Fibroblast of pulmonary artery (primary cell): ENCODE measurements at places on chromosomes 5 and 9.

DNA sequence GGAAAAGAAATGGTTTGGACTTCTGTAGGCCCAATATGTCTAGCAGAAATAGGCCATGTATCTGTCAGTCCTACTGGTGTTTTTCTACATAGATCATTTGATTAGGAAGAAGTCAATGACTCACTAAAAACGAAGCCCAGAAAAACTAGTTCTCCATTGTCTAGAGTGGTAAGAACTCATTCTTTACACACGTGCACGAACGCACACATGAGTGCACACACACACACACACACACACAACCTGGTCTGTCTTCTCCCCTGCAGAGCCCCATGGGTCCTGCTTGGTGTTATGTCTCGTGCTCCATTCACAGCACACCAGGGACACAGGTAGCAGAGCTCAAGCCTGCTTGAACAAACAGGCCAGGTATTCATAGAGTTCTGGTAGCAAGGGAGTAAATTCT lies 14.9 kb upstream of the FCN1 start:
- no peak for DNase-seq

- no peak for DNase-seq
These were observed 1154.8 kb upstream of the CDH18 start for GRCh38 chr5:21142791-21143190.

DNA sequence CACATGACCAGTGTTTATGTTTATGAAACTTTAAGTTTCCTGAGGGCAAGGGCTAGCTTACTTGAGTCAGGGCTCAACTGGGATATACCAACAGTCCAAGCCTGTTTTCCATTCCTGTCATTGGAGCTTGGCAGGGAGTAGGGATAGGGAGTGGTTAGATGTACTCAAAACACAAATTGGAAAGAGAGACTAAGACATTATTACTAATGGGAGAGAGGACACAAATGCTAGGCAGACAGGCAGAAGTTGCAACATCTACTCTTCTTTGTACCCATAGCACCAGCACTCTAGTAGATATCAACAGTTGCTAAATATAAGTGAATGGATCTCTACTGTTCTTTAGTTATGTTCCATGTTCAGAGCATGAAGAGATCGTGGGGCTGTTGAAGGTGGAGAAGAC lies 62.8 kb downstream of the NPR3 start:
- no peak for DNase-seq

DNA sequence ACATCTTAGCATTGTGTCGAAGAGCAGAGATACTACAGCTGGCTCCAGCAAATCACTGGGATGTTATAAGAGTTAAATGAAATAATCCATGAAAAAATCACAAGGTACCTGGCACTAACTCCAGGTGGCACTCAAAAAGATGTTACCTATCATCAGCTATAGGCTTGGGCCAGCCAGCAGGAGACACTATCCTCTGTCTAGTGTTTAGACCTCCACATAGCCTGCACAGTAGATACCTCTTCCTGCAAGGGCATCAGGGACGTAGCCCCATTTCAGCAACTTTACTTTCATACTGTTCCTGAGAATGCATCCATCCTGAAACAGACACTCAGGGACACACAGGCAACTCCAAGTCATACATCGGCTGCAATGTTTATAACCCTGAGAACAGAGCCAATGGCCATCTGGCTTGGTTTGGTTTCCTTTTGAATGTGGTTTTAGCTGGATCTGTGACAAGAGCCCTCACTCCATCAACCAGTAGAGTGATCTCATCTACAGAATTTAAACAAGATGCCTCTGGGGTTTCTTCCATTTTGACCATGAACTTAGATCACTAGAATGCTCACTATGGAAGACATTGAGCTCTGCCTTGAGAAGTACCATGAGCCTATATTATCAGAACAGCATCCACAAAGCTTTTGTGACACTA lies 69.9 kb downstream of the TLE1 start:
- DNase-seq: peak; percentile 36

GRCh38 chr9:68562461-68562860 lies 21.8 kb upstream of the TMEM252 start:
- no peak for DNase-seq

- no peak for DNase-seq
These were observed 813.5 kb downstream of the TLE4 start for GRCh38 chr9:80385246-80385645.

DNA sequence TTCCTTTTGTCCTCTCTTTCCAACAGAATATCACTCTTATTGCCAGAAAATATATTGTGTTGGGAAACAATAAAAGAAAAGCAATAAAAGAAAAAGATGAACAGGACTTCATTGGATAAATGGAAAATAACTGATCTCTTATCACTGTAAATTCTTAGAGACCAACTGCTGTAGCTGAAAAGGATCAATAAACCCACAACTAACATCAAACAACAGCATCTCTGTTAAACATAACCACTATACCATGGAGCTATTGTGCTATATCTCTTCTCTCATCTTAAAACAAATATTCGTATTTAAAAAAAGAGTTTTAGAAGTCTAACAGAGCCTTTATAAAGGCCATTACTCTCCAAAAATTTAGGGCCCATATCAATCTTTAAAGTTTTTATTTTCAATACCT lies 502.4 kb downstream of the TMEM232 start:
- DNase-seq: no peak

GRCh38 chr9:9792144-9792857 lies 820.5 kb downstream of the PTPRD start:
- no peak for DNase-seq

- DNase-seq: no peak
These were observed 81.7 kb downstream of the DCP2 start for GRCh38 chr5:113058269-113058668.

DNA sequence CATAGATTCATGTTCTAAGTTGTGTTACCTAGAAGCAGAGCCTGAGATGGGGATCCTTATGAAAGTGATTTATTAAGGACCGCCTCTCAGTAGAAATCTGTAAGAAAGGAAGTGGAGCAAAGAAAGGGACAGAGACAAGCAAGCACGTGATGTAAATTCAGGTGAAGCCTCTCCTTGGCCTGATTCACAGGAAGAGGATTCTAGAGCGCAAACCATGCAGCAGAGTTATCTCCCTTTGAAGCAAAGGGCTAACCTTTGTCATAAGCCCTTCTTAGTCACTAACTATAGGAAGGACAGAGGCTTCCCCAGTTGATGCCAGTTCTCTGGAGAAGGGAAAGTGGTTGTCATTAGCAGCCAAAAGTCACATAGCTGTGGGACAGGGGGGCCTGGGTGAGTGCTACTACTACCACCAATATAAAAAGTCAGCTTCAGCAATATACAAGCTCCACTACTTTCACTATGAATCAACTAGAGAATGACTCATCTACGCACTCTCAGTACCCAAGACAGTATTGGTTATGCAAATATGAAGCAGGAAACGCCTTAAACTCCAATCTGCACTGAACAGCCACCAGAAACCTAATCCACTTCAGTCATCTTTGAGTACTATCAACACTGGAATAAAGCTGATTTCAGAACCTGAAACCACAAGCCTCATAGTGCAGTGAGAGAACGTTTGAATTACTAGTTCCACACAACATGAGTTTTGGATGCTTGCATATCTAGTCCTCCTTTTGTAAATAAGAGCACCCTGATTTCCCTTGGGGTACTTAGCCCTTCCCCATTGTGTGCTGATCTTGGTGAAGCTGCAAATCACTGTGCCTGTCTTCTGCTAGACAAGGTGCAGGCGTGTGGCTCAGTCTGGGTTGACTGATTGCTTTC lies 162.7 kb downstream of the ZNF608 start:
- DNase-seq: peak; percentile 65

GRCh38 chr5:158953929-158954534 lies 145.7 kb downstream of the EBF1 start:
- no peak for DNase-seq

GRCh38 chr9:1495282-1496030 lies 445.3 kb downstream of the DMRT2 start:
- DNase-seq: no peak

DNA sequence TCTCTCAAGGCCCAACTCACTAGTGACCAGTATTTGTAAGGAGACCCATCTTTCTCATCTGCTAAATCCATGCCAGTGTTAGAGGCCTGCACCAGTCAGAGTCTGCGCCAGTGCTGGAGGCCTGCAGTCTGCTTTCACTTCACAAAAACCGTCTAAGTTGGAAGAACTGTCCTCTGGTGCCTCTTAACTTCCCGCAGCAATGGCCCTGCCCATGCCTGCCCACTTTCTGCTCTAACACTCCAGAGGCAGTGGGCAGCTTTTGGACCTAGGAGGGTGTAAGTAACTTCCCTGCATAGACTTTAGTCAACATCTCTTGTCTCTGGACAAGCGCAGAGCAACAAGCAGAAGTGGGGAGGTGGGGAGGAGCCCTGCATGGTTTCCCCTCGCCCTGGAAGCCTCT lies 152.9 kb downstream of the AUH start:
- no peak for DNase-seq

DNA sequence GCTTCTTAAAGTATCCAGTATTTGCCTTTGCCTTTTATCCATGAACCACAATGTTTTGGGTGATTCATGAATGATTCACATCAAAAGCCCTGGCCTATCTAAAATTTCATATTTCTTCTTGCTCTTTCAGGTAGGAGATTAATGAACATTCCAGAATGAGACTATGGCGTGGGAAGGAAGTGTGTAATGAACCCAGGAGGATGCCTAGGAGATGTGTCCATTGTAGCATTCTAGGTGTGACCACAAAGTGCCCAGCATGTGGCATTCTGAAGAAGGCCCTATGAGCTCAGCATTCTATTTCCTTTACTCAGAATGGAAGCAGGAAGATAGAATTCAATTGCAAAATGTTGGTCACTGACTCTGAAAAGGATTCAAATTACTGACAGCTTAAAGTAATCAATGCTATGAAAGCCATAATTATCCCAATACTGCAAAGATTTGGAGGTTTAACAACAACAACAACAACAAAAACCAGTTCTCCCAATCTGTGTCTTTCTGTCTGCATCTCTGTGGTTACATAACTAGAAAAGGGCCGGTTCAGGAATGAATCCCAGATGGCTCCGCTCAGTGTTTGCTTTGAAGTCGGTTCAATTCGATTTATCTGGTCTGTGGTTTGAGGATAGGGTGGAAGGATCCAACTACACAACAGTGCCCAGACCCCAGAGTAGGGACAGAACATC lies 126.7 kb downstream of the FOXD1 start:
- peak; percentile 65 for DNase-seq

GRCh38 chr9:89740722-89741121 lies 135.9 kb downstream of the GADD45G start:
- no peak for DNase-seq

DNA sequence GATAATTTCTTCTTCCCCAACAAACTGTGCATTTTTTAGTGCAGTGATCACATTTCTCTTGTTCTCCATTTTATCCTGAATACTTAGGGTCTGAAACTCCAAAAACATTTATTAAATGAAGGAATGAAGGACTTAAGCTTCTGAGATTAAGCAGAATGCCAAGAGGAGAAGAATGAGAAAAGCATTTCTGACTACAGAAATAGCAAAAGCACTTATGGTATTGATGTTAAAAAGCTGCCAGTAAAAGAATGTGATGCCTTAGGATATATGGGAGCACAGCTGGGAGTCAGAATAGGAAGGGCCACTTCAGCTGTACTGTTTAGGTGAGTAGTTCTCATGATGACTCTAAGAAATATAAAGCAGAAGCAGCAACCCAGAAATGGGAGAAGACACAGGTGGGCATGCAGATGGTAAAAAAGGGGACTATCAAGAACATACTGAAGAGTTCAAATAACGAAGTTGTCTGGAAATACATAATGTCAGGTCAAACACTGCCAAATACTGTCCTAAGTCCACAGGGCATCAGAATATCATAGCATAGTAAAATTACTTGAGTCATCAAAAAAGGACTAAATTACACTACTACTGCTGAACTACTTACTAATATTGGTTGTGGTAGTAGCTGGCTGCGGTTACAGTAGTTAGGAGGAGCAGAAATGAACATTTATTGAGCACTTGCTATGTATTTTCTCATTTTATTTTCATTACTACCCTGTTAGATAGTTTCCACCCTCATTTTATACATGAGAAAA lies 132.7 kb downstream of the MAPKAP1 start:
- no peak for DNase-seq

- DNase-seq: peak; percentile 93
These were observed 15.7 kb downstream of the TMEM8B start for GRCh38 chr9:35844628-35845270.

DNA sequence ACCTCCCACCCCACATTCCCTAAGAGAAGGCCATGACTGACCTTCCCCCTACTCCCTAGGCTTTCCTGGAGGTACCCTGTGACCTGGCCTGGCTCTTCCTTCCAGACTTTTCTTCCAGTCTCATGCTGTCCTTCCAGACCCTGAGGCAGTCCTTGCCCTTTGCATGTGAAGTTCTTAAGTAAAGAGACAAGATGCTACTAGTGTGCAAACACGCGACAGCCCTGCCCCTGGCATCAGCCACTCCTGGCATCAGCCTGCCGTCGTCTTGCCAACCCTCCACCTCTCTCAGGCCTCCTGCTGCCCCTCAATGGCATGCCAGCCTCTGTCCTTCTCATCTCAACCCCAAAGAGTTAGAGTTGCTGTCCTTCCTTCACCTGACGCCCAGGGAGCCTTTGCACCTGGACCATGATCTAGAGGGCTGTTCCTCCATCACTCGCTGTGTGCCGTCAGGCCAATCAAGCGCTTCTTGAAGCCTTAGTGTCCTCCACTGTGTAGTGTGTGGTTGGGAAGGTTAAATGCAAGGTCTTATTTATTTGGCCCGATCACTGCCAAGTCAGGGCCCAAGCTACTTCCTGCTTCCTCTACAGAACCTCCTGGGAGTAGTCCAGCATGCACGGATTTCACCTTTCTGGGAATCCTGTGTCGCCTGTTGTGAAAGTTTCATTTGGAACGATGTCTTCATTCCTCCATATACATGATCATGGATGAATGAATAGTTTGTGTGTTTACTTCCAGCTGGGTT lies 61.9 kb downstream of the WWC1 start:
- peak; percentile 27 for DNase-seq

GRCh38 chr5:178683783-178684182 lies 46.7 kb downstream of the ZNF354A start:
- DNase-seq: no peak

GRCh38 chr9:94441796-94442195 lies 113.1 kb upstream of the PCAT7 start:
- no peak for DNase-seq

DNA sequence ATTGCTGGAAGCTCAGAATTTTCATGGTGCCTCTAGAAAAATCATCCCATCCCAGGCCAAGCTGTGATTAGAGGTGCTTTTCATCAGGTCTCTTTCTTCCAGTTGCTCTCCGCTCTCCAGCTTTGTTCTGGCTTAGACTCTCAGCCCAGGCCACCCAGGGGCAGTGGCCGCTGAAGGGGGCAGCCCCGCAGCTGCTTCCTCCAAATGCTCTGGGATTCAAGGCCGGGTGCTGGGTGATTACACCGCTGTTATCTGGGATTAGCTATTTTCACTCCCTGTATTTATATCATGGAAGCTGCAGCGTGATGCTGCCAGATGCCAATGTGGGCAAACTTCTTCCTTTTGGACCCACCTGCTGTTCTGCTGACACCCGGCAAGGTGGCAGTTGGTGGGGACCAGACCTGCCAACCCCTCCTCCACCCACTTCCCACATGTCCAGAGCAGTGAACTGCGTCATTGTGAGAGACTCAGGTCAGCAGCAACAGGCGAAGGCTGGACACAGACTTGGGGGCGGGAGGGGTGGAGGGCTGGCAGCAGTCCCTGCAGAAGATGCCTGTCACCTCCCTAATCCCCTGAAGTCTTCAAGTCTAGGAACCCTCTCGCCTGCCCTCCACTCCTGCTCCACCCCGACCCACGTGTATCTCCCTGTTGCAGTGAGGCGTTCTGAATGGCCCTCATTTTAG lies 33.9 kb upstream of the NKX2-5 start:
- no peak for DNase-seq
